ENCODE measurements at places on chromosomes 1 and 21.

GRCh38 chr1:151706464-151707415 lies 9.9 kb downstream of the CELF3 start:
- H3K27me3 ChIP-seq, result no peaks in the 10 kb centered on the region
- no peaks in the 10 kb centered on the region for H3K36me3 ChIP-seq
- H3K4me1 ChIP-seq, result peaks cover 5% of the 10 kb centered on the region
- no peak overlapping the region for H3K4me3 ChIP-seq
- no peak for DNase-seq

DNA sequence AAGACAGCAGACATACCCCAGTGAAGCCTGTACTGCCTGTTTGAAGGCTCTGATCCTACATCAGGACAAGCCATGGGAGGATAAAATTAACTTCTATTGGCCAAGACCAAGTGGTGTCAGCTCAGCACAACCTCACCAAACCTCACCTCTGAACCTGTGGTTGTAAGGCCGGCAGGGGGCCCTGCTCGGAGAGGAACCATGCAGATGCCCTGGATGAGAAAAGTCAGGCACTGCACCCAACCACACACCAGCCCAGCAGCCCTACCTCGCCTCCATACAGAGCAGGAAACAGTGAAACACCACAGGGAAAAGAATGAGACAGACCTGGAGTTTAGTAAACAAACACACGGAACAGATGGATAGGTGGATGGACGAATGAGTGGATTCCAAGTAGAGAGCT lies 70.0 kb upstream of the PAX7 start:
- H3K27ac ChIP-seq, result no peak overlapping the region
- no peak overlapping the region for H3K4me3 ChIP-seq
- peaks cover 47% of the 10 kb centered on the region for H3K27me3 ChIP-seq
- DNase-seq, result no peak

GRCh38 chr1:159686599-159687299 lies 27.6 kb downstream of the CRP start:
- H3K36me3 ChIP-seq, result no peaks in the 10 kb centered on the region
- no peaks in the 10 kb centered on the region for H3K4me1 ChIP-seq
- H3K27me3 ChIP-seq, result peaks cover 28% of the 10 kb centered on the region
- H3K27ac ChIP-seq, result no peak overlapping the region
- DNase-seq, result no peak
- H3K4me3 ChIP-seq, result no peak overlapping the region

GRCh38 chr1:1941211-1941841 lies 22.2 kb upstream of the TMEM52 start:
- H3K4me3 ChIP-seq, result no peak overlapping the region
- H3K4me1 ChIP-seq, result peaks cover 6% of the 10 kb centered on the region
- H3K36me3 ChIP-seq, result no peaks in the 10 kb centered on the region

GRCh38 chr1:60066001-60066400 lies 7.6 kb downstream of the C1orf87 start:
- no peak for DNase-seq
- H3K36me3 ChIP-seq, result no peaks in the 10 kb centered on the region
- no peaks in the 10 kb centered on the region for H3K27me3 ChIP-seq
- H3K4me3 ChIP-seq, result no peak overlapping the region
- no peaks in the 10 kb centered on the region for H3K4me1 ChIP-seq

All from activated B cell treated with CpG ODN at 0.5 μM for 24 hours (primary cell).